ENCODE measurements at places on chromosomes 7 and 10. TPM values are rescaled to one million over a fixed set of nuclear protein-coding genes. Genes with fewer than 3 reads are reported as not detected.

Gene AZGP1
- total RNA-seq: not detected

Gene ELOVL3
- 0.65 TPM for total RNA-seq

Gene NXPH1
- total RNA-seq: not detected

Gene STEAP1
- 55.5 TPM for total RNA-seq

Gene PVRIG
- total RNA-seq: not detected

Measured in articular chondrocyte of knee joint (primary cell).